ENCODE measurements at places on chromosomes 2 and 18. TPM values are rescaled to one million over a fixed set of nuclear protein-coding genes. Genes with fewer than 3 reads are reported as not detected.

Gene TMEM169
- not detected for total RNA-seq

Gene TTC31
- total RNA-seq = 10.0 TPM

Gene SDC1
- total RNA-seq = 83.3 TPM

Gene NGEF
- 7.8 TPM for total RNA-seq

Gene RPRM
- 0.34 TPM for total RNA-seq

Gene NT5DC4
- total RNA-seq = not detected

Gene FBXO15
- total RNA-seq = 0.71 TPM

Gene ANTXR1
- total RNA-seq = 38.6 TPM

Gene GATA6
- total RNA-seq = 4.6 TPM

Gene SFTPB
- not detected for total RNA-seq

Gene MSTN
- total RNA-seq = 1.2 TPM

Gene NEUROD1
- total RNA-seq = 0.44 TPM

Gene STPG4
- total RNA-seq = not detected

Gene PKP4
- 9.1 TPM for total RNA-seq

Gene CCDC121
- 1.4 TPM for total RNA-seq

Gene TUBA3D
- total RNA-seq = not detected

Gene HNRNPA3
- 61.6 TPM for total RNA-seq

Gene CRYGD
- total RNA-seq = not detected

Gene CCDC74A
- total RNA-seq = 10.4 TPM

Gene STON1
- 3.7 TPM for total RNA-seq

Gene DPYSL5
- total RNA-seq = not detected

Gene RIT2
- total RNA-seq = 0.37 TPM

Gene TMEM150A
- total RNA-seq = 3.6 TPM

Gene RIF1
- 23.9 TPM for total RNA-seq

Gene ASB18
- not detected for total RNA-seq

Gene IMPACT
- 16.5 TPM for total RNA-seq

Gene RFTN2
- total RNA-seq = 0.10 TPM

Gene MYL1
- not detected for total RNA-seq

Gene C2orf42
- total RNA-seq = 12.5 TPM

Gene CAPN10
- total RNA-seq = 11.1 TPM

Gene NCOA1
- 12.3 TPM for total RNA-seq

Gene ST3GAL5
- 30.7 TPM for total RNA-seq

Gene ABHD1
- not detected for total RNA-seq
